KBM-7 (cell line): ENCODE measurements at places on chromosomes 16 and 17.
A peak's percentile ranks its signal among the peaks of the same experiment; 100 is the strongest.

GRCh38 chr16:58034128-58034685 lies 8.7 kb downstream of the MMP15 start:
- DNase-seq: no peak

GRCh38 chr17:564526-565065 lies 150.0 kb downstream of the VPS53 start:
- no peak for DNase-seq

DNA sequence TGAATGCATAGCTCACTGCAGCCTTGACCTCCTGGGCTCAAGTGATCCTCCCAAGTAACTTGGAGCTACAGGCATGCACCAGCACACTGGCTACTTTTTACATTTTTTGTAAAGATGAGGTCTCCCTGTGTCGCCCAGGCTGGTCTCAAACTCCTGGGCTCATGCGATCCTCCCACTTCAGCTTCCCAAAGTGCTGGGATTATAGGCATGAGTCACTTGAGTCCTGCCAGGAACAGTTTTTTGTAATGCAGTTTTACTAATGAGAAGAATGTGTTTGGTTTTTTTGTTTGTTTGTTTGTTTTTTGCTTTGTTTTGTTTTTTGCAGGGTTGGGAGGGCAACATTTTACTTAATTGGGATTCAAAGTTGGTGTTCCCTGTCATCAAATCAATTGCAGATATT lies 22.2 kb downstream of the SOST start:
- no peak for DNase-seq

DNA sequence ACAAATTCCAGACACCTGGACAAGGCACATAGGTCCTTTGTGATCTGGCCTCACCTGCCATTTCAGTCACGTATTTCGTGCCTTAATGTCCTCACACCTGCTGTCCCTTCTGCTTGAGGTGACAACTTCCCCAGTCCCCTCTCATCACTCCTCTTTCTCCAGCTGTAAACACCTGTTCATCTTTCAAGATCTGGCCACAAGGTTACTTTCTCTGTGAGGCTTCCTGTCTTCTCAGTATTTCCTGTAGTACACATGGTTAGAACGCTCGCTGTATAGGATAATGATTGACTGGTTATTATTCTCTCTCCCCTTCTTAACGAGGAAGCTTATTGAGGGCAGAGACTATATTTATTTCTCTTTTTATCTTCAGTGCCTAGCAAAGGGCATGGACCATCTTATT lies 74.5 kb upstream of the PMFBP1 start:
- DNase-seq: no peak

DNA sequence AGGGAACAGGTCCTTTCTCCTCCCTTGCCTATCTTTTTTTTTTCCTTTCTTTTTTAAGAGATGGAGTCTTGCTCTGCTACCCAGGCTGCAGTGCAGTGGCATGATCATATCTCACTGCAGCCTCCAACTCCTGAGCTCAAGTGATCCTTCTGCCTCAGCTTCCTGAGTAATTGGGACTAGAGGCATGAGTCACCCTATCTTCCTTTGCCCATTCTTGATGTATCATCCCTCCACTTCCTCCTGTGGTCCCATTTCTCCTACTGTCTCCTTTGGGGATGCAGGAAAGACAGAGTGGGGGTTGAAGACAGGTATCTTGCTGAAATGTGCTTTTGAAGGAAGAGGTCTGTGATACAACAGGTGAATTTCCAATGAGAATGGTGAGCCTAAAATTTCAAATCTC lies 5.5 kb downstream of the MYO19 start:
- DNase-seq: peak; percentile 12

DNA sequence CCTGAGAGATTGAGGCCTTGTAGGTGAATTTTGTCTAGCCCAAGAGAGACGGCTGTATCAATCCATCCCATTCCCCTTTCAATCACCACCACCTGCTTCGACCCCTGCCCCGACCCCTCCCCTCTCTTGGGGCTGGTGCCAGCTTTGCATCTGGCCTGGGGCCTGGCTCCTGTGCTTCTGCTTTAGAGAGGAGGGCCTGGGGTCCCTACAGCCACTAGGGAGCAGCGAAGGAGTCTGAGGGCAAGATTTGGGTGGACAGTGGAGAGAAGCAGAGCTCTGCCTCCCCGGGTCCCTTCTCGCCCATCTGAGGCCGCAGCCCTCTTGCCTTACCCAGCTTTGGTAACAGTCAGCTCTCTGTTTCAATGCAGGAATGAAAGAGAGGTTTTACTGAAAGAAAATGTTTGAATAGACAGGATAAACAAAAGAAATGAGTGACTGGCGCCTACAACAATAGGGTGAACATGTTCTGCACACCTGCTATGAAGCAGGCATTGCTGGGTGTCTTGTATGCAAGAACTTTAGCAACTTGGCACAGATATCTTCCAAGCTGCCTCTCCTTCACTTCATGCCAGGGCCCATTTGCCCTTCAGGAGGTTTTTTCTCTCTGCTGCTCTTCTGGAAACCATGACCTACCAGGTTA lies 57.4 kb downstream of the SLC47A1 start:
- no peak for DNase-seq

GRCh38 chr17:82235056-82235774 lies 6.4 kb downstream of the SLC16A3 start:
- DNase-seq: no peak

DNA sequence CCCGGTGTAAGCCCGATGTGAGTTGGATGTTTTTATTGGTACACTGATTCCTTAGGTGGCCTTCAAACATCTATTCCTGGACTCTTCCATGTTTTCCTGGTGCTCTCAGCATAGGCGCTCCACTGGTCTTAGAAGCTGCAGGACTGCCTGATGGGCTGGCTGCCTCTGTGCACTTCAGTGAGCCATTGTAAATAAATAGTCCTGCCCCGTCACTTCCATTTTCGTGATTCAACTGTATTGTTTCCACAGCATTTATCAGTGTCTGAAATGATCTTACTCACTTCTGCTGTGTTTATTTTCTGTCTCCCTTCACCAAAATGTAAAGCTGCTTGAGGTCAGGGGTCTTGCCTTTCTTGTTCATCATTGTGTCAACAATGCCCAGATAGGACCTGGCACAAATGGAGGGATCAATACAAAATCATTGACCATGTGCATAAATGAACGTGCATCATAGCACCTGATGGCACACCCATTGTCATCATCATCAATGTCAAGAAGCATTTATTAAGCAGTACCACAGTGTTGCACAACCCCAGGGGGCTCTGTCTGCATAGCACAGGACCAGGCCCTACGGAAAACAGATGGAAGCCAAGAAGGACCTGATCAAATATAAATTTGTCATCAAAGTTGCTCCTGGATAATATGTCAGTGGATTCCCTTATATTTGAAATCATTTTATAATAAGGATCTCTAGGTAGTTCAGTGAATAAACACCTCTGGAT lies 66.6 kb upstream of the CPHXL start:
- no peak for DNase-seq

DNA sequence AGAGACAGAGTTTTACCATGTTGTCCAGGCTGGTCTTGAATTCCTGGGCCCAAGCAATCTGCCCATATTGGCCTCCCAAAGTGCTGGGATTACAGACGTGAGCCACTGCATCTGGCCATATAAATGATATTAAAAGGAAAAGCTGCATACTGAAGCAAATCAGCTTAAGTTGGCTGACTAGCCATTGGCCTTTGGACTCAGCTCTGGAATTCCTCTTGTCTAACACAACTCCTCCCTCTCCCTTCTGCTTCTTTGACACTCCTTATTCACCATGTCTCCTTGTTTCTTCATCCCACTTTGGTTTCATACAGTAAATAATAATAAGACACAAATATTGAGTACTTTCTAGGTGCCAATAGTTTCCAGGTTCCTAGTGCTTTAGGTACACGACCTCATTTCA lies 7.5 kb downstream of the KRT12 start:
- no peak for DNase-seq

- no peak for DNase-seq
Observed at GRCh38 chr16:86065711-86066110, 166.7 kb downstream of the IRF8 start.

GRCh38 chr17:55295411-55296170 lies 30.8 kb downstream of the HLF start:
- DNase-seq: peak; percentile 81
